HCT116 (cell line): ENCODE measurements at places on chromosomes 11 and 22. TPM values are rescaled to one million over a fixed set of nuclear protein-coding genes. Genes with fewer than 3 reads are reported as not detected.

DNA sequence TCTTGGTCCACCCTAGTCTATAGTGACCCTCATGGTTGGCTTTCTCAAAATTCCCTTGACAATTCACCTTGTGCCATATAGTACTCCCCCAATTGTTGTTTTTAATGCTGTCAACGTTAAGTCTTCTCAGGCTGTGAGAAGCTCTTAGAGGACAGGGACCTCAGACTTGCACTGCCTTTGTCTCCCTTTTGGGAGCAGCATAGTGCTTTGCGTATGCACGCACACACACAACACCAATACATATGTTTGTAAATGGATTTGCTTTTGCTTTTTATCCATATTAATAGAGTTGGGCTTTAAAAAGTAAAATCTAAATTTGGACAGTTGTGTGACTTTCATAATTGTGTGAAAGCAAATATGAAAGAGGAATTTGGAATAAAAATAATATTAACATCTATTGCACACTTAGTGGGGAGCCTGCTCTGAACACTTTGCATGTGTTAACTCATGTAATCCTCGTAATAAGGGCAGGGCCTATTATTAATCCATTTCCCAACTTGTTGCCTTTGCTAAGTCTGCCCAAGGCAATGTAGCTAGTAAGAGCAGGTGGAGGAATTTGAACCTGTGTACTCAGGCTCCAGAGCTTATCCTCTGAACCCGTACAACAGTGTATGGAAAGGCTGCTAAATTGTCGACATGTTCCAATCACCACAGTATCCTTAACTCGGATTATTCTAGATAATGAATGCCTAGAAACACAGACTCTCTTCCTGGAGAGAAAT, 257.7 kb upstream of the NARS2 start:
- H3K4me1 ChIP-seq: no peaks in the 10 kb centered on the region
- H3K27ac ChIP-seq: no peak overlapping the region
- H3K4me3 ChIP-seq: no peak overlapping the region
- H3K36me3 ChIP-seq: no peaks in the 10 kb centered on the region

DNA sequence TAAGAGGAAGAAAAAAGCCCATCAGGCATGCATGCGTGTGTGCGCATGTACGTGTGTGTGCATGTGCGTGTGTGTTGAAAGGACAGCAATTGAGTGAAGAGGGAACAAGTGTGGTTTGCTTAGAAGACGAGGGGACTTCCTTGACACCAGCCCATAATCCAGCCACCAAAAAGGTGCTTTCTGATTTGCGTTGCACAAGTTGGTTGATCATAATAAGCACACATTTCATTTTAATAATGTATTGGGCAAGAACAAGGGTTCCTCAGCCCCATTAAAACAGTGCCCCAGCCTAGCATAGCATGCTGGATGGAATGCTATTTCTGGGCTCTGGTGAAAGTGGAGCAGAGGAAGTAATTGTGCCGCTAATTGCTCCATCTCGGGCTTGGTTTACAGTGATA, 493.2 kb downstream of the MIAT start:
- H3K36me3 ChIP-seq: no peaks in the 10 kb centered on the region
- peaks cover 3% of the 10 kb centered on the region; the same call in 1 of the 2 replicates for H3K27me3 ChIP-seq
- DNase-seq: no peak
- H3K4me1 ChIP-seq: no peaks in the 10 kb centered on the region
- H3K27ac ChIP-seq: no peak overlapping the region
- no peak overlapping the region for H3K4me3 ChIP-seq

GRCh38 chr11:123841174-123841573, 35.0 kb upstream of the OR6M1 start:
- no peaks in the 10 kb centered on the region for H3K4me1 ChIP-seq
- no peak overlapping the region for H3K4me3 ChIP-seq
- no peak for DNase-seq
- no peaks in the 10 kb centered on the region for H3K36me3 ChIP-seq

GRCh38 chr22:37371491-37371890, 55.8 kb downstream of the ELFN2 start:
- H3K36me3 ChIP-seq: no peaks in the 10 kb centered on the region
- H3K4me1 ChIP-seq: no peaks in the 10 kb centered on the region
- no peak overlapping the region for H3K27ac ChIP-seq
- no peak for DNase-seq

BAIAP2L2 gene
- total RNA-seq: 1.0 TPM

NPTXR gene
- 12.8 TPM for total RNA-seq

RTN3 gene
- total RNA-seq: 95.0 TPM
